ENCODE measurements at places on chromosomes 1 and 21. TPM values are rescaled to one million over a fixed set of nuclear protein-coding genes. Genes with fewer than 3 reads are reported as not detected.

Gene NGF
- polyA plus RNA-seq, result 2.1 TPM

Gene IL12RB2
- 0.70 TPM for polyA plus RNA-seq

Gene LORICRIN
- polyA plus RNA-seq, result not detected

Gene AXDND1
- 12.6 TPM for polyA plus RNA-seq

GRCh38 chr1:169090308-169090899, 16.1 kb upstream of the ATP1B1 start:
- no peak for DNase-seq

DNA sequence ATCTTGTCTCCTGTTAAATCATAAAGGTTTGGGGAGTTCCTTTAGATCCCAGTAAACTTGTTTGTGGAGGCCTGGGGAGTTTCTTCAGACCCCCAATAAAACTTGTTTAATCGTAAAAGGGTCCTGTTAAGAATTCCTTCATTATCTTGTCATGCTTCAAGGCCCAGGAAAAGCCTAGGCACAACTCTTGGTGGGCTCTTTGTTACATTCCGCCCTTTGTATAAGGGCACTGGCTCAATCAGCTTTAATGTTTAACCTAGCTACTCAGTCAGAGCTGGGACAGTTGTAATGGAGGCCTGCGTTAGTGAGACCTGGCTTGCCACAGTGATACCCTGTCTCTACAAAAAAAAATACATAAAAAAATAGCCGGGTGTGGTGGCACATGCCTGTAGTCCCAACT, 77.2 kb downstream of the MPZL1 start:
- DNase-seq, result no peak
